ENCODE measurements at places on chromosomes 3 and 15.

DNA sequence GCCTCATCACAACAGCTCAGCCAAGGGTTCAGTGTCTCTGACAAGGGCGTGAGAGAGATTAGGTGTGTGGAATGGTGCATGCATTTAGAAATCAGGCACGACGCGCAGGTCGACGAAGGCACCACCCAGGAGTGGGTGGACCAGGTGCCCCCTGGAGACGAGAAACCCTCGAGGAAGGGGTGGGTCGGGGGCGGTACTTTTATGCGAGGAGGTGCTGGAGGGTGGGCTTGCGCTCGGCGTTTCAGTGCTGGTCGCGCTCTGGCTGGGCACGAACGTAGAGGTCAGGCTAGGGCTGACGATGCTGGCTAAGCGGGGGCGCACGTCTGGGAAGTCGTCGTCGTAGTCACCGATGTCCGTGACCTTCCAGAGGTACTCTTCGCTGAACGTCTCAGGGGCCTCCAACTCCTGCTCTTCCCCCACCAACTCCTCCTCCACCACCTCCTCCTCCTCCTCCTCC lies 393 bp downstream of the ERICH6 start:
- no peak for DNase-seq

DNA sequence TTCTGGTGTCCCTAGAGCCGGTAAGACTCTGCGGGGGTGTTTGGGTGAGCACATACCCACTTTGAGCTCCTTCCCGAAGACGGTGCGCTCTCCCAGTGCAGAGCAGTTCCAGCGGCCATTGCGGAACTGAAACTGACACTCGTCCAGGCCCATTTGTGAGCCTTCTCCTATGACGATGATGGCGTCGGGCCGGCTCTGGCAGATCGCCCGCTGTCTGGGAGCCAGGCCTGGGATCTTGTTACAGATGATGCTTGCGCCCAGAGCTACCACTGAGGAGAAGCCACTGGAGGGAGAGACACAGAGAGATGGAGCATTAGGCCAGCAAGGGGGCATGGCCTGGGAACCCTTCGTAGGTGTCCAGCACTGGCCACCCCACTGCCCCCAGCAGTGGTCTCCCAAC lies 5.0 kb downstream of the WNT7A start:
- DNase-seq = no peak

GRCh38 chr3:107452436-107452835 lies 70.3 kb upstream of the BBX start:
- DNase-seq = no peak

DNA sequence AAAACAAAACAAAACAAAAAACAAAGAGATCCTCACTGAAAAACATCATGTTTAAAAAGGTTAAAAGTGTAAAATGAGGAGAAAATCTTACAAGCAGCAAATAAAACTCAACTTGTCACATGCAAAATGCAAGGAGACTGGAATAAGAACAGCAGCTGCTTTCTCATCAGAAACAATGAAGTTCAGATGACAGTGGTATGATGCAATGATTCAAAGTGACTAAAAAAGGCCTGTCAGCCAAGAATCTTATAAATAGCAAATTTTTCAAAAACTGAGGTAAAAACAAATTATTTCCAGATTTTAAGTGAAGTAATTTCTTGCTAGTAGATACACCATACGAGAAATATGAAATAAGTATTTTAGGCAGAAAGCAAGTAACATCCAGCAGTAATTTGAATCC lies 68.6 kb upstream of the EPHA3 start:
- DNase-seq = no peak

GRCh38 chr3:4549896-4550295 lies 56.7 kb downstream of the ITPR1 start:
- DNase-seq = no peak
